ENCODE measurements at places on chromosomes 7 and 10.

DNA sequence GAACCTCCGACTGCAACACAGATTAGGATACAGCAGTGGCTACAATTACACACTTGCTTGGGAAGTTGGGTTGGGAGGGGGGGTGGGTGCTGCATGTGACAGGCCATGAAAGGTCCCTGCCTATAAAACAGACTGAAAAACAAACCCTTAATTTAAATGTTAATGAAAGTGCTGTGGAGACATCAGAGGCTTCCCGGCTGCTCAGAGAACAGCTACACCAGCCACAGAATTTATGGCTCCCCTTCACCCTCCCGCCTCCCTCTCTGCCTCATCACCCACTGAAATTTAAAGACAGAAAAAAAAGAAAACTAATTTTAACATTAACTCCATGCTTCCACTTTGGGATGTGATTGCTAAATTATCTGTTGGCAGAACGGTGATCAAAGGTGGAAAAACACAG lies 34.7 kb downstream of the FBXW4 start:
- DNase-seq, result no peak

- peak; percentile 25 for DNase-seq
These were observed 785 bp downstream of the WDR86 start for GRCh38 chr7:151408839-151409666.

GRCh38 chr10:107859065-107859464 lies 694.6 kb upstream of the SORCS1 start:
- DNase-seq, result no peak

DNA sequence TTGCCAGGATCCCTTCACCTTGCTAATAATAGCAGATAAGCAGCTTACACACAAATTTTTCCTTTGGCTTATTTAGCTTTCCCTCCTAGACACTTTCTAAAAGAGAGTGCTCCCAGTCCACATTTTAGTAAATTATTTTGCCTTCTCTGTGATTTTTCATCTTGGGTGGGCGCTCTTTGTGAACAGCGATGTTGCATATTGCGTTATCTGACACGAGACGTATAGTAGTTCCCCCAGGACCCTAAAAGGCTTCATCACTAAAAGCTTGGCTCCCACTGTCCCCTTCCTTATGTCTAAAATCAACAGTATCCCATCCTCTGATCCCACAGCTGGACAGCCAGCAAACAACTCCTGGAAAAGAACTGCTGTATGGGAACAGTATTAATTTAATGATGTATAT lies 232.9 kb downstream of the DYNC1I1 start:
- no peak for DNase-seq

GRCh38 chr10:120048391-120048790 lies 155.9 kb downstream of the SEC23IP start:
- DNase-seq, result no peak

DNA sequence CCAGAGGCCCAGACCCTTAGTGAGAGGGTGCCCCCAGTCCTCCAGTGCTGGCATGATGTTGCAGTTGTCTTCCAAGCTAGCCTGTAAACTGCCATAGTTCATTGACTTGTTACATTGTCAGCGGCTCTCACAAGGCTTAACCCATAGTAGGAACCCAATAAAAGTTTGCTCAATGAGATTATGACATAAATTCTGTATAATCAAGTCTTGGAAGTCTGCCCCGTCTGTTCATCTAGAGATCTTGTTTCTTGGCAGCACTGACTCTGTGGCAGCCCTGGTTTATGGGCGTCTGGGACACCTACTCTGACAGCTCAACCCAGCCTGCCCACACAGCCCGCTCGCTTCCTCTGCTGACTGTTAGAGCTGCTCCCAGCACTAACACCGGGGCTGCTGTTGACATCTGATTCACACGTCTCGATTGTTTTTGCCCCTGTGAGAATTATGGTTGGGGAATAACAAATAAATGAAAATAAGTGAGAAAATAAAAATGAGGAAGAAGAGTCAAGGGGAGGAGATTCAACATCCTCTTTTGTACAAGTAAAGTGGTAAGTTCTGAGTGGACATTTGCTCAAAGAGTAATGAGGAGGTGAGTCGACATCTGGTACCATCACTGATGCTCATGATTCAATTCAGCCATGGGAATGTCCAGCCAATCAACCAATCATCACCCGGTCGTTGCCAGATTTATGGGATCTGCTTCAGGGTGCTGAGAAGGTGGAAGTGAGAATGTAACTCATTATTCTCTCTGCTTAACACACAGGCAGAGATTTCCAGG lies 160.8 kb downstream of the SPAG6 start:
- DNase-seq, result peak; percentile 47

DNA sequence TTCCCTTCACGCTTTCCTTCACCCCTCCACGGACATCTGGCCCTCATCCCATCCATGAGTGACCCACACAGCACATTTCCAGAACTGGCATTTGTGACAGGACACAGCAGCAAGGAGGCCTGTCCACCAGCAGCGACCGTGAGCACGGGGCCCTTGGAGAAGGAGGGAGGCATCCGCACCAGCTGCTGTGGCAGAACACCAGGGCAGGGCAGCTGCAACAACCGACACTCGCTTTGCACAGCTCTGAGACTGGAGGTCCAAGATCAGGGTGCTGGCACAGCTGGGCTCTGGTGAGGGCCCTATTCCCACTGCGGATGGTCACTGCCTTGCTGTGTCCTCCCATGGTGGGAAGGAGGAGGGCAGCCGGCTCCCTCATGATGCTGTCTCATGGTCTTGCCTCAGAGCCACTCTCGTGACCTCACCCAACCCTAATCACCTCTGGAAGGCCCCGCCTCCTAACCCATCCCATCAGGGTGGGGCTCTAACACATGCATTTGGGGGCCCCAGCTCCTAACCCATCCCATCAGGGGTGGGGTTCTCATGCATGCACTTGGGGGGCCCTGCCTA lies 36.7 kb downstream of the PTPRN2 start:
- DNase-seq, result no peak

GRCh38 chr7:78194611-78195010 lies 396.0 kb downstream of the PHTF2 start:
- DNase-seq, result no peak

- no peak for DNase-seq
These were observed 6.4 kb upstream of the AGK start for GRCh38 chr7:141544831-141545230.

DNA sequence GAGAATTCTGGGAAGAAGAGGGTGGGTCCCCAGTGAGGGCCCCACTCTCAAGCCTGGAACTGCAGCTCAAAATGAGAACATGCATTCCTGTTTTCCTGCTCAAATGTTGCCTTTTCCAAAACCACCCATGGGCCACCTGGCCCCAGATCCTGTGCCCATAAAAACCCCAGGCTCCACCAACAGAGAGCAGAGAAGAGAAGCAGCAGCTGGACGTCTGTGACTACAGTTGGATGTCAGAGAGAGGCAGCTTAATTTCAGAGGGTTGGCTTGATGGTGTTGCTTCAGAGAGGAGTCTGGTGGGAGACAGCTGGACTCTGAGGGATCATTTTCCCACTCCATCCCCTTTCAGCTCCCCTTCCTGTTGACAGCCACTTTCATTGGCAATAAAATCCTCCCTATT lies 256.4 kb downstream of the FZD1 start:
- no peak for DNase-seq

DNA sequence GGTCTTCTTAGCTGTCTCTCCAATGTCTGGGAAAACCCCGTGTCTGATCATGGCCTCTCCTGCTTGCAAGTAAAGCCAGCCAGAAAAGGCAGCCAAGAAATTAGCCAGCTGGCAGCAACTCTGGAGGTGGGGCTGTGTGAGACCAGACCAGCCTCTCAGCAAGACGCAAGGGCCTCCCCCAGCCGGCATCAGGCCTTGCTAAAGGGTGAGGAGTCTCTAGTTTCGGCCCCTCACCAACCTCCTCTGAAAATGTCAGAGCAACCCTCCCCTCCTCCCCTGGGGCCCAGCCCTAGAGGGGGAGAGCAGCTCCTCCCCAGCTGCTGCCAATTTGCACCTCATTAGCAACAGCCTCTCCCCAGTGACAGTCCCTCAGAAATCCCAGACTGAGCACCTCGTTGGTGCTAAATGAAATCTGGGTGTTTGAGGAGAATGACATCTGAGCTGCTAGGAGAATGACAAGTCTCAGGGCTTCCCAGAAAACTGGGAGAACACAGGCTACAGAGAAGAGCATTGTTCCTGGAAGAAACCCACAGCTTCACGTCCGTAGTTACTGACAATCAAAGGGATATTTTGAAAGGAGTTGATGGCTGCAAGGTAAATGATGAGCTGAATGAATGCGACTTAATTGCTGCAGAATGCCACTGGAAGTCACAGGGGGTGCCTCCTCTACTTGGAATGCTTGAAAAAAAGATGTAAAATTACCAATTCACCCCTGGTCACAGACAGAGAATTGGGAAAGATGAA lies 25.9 kb downstream of the DGKI start:
- DNase-seq, result no peak

Data from activated CD4-positive, alpha-beta T cell treated with anti-CD3 and anti-CD28 coated beads, Interleukin-2, Interleukin-6, amounts not matched to agents 100 ng/mL and 50 ng/mL, durations not matched to agents 16 hours and 8 hours (primary cell).